Stimulated activated CD8-positive, alpha-beta memory T cell treated with anti-CD3 and anti-CD28 coated beads, Interleukin-7, amount 100 ng/mL, for 1 hour (primary cell): ENCODE measurements at places on chromosomes 4 and X.

DNA sequence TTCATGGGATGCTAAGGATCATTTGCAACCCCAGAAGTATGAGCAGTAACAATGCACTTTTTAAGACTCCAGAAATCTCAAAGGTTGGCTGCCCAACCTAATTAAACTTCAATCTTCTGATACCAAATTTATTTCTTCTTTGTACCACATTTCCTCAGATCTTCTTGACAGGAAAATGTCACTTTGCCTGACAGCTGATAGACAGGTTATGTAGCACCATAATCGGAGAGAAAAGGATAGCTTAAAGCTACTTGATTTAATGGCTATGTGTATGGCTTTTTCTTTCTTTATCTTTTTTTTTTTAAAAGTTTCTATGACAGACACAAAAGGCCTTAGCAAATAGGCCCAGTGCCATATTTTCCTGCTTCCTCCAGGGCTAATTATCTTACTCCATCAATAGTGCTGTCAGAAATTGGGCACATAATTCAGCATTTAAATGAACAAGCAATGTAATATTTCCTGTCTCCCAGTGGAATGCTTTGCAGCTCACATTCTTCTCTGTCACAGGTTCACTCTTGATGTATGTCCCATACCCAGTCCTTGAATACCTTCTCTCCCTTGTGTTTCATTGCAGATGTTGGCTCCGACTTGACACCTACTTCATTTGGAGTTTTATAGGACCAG is 795.7 kb downstream of the ADGRL3 start:
- DNase-seq = no peak

- DNase-seq = no peak
These were observed 796.5 kb upstream of the SLIT2 start for GRCh38 chr4:19455196-19455595.

GRCh38 chr4:7189475-7190277 is 2.7 kb upstream of the SORCS2 start:
- no peak for DNase-seq

GRCh38 chr4:83012200-83012686 is 1.6 kb upstream of the LIN54 start:
- no peak for DNase-seq

DNA sequence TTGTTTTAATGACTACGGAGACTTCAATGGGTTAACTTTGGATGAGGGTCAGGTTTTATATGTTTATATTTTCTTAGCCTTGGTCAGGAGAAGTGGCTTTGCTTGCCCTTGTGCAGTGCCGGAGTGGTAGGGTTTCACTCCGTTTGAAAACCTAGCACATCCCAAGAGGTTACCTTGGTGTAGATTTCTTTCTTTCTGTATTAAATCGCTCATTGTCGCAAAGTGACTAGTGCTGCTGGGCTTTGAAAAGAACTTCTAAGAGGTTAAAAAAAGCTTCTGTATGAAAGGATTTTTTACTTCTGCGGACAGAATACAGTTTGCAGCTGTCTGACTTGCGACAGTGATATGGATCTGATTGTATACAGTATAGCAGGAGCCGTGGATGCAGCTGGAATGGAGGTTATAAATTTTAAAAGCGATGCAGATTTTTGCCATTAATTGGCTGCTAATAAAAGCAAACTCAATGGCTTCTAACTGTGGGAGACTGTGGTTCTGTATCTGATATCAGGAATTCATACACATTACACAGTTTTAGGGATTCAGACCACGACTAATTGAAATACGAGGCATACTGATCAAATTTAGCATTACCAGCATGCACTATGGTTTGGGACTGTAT is 340.9 kb upstream of the PITX2 start:
- no peak for DNase-seq

- no peak for DNase-seq
These were observed 39.9 kb upstream of the HMX1 start for GRCh38 chr4:8911316-8912088.

DNA sequence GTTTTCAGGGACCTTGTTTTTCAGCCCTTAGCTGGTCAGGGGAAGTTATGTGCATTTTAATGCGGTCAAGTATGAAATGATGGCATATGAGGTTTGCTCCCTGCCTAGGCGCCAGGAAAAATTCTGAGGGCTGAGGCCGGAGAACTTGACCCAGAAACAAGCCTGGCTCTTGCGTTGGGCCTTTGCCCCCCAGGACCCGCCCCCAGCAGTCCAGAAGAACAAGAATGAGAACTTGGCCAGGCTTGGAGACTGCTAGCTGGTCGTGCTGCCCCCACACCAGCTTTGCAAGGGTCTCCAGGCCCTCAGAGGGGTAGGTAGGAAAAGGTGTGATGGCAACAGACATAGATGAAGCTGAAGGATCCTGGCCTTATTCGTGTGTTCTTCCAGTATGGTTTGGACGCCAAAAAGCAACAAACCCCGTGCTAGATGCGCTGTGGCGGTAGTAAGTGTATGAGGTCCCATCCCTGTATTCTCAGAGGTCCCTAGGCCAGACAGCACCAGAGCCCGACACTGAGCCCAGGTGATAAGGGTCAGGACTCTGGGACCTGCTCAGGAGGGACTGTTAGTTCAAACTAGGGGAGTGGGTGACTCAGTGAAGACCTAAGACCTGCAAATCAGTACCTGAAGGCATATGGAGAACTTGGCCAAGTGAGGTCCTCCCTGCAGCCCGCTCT is 10.5 kb downstream of the NKX3-2 start:
- no peak for DNase-seq

DNA sequence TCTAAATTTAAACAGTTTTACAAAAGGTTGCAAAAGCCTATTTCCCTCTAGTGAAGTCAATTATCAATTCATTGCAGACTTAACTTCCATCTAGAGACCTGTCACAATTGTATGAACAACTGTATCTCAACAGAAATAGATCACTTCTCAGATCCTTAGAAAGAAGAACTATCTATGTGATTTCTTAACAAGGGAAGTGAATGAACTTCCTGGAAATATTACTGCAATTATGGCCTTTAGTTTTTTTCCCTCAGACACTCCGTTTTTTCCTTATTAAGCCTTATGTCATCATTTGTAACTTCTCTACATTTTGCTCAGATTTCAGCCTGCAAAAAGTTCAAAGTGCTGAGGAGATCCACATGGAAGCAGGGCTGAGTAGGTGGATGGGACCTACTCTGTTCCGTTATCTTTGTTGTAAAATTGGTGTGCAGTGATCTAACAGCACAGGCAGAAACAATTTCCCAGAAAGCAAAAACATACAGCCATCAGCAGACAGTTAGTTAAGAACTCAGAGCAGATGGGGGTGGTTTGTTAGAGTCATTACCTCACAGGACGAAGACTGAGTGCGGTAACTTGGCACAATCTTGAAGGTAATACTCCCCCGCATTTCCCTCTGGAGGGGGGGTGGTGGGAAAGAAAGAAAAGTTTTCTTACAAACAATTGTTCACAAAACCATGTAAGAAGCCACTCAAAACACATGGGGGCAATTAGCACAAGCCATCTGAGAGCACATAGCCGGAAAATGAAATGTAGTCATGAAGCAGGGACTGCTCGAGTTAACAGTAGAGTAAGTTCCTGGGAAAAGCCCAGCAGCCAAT is 112.3 kb downstream of the NYX start:
- no peak for DNase-seq

GRCh38 chr4:173518425-173519102 is 11.5 kb downstream of the HAND2 start:
- no peak for DNase-seq

DNA sequence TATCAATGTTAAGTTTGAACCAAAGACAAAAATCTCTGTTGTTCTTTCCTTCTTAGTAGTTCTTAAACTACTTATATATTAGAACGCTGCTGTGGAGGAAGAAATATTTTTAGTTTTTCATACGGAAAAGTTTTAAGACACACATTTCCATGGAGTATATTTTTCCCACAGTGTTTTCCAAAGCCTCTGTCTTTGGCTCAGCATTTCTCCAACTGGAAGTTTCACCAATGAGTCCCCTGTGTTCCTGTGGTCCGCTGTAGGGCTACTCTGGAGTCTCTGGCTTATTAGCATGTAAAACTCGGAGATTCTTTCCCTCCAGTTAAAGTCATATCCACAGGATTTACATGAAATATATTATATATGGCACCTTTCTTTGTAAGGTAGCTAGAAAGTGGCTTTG is 249.0 kb downstream of the CBR4 start:
- DNase-seq = no peak

DNA sequence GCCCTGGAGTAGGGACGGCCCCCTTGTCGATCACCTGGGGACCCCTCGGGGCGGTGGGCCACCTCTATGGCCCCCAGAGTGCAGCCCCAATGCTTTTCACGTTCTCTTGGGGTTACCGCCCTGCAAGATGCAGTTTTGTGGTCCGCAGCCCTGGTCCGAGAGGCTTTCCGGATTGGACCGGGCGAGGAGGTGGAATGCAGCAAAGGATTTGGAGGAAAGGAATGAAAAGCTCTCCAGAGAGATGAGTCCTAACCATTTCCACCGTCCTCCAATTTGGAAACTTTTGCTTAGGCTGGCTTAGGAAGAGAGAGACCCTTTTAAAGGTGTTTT is 601 bp downstream of the SLC25A43 start:
- DNase-seq = no peak

DNA sequence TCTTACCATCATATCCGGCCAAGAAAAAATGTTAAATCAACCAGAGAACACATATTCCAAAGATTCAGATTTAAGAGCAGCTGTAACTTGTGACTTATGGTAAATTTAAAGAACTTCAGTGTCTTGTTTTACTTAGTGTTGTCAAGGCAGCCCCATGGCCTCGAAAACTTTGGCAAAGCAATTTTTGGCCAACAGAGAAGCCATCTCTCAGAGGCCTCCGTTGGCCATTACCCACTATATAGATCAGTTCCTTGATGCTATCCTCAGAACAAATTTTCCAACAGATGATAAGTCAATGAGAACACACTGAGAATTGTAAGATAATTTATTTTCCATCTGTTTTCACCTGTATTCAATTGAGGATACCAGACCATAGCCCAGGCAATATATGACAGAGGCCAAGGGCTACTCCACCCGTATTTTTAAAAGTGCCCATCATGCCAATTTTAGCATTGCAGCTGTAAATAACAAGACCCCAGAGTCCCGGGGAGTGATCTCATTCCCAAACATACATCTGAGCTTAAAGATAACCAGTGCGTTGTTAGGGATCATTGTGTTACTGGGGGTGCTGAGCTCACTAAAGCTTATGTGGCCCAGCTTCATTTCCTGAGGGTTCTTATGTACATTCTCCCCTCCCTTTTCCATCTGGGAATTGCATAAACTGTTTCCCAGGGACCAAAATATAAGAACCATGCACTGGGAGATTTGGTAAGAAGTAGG is 50.0 kb upstream of the PDHA1 start:
- DNase-seq = no peak

DNA sequence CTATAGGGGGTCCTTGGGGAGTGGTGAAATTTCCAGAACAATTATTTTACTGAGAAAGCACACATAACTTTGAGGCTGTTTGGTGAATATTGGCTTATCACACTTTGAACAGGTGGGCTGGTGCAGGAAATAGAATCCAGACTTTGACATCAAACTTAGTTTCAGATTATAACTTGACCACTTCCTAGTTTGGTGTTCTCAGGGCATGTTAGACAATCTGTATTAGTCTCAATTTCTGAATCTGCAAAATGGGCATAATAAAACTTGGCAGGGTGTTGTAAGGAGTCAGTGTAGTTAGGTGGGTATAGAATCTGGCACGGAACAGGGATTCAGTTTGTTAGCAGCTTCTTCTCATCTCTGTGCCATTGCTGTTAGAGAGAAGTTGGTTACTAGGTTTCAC is 43.3 kb upstream of the MBNL3 start:
- no peak for DNase-seq

GRCh38 chrX:50202539-50202938 is 1.7 kb upstream of the AKAP4 start:
- no peak for DNase-seq

DNA sequence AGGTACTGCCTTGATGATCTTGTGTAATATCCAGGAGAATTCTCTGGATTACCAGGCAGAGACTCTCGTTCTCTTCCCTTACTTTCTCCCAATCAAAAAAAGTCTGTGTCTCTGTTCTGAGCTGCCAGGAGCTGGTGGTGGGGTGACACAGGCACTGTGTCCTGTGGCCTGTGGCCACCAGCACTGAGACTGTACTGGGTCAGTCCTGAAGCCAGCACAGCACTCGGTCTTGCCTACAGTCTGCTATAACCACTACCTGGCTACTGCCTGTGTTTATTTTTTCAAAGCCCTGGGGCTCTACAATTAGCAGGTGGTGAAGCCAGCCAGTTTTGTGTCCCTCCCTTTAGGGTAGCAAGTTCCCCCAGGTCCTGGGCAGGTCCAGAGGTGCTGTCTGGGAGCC is 331.1 kb upstream of the MAGEB18 start:
- DNase-seq = no peak

DNA sequence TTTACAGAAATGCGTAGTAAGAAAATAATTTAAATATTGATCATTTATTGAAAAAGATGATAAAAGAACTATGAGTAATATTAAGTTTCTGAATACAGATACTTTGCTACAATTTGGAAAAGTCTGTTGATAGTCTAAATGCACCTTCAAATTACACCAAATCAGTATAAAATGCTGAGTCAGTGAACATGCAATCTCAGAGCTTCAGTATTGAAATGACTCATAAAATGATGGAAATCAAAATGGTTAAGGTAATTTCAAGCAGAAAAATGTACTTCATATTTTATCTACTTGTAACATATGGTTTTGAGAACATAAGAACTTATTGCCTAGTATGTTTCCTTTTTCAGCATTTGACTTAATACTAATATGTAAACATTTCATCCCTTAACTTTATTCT is 448.2 kb downstream of the PCDH10 start:
- no peak for DNase-seq

GRCh38 chrX:119736206-119736764 is 22.1 kb upstream of the SOWAHD start:
- DNase-seq = no peak

GRCh38 chr4:13056630-13057189 is 427.4 kb downstream of the RAB28 start:
- no peak for DNase-seq

GRCh38 chr4:139300431-139301112 is 733 bp upstream of the NAA15 start:
- no peak for DNase-seq

DNA sequence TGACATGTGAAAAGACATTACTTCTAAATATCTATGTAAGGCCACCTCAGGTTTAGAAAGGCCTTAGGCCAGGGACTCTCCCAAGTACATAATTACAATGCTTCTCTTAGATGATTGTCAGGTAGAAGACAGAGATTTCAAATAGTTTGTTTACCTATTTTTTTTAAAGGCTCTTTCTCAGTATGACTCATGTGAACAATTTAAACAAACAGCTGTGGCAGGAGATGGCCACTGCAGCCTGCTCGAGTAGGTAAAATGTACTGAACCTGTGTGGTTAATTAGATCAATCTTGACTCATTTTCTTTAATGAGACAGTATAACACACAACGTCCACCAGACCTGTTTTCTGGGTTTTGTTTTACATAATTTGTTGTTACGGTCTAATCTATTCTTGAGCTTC is 50.2 kb downstream of the LEF1 start:
- no peak for DNase-seq

- no peak for DNase-seq
These were observed 19.7 kb upstream of the AMELX start for GRCh38 chrX:11273544-11273943.

GRCh38 chr4:8407756-8408155 is 32.8 kb downstream of the ACOX3 start:
- no peak for DNase-seq

- no peak for DNase-seq
These were observed 56.0 kb downstream of the GPR82 start for GRCh38 chrX:41779941-41780340.
